Trophoblast cell (in vitro differentiated cells and primary cell): ENCODE measurements at places on chromosomes 3 and 15.

DNA sequence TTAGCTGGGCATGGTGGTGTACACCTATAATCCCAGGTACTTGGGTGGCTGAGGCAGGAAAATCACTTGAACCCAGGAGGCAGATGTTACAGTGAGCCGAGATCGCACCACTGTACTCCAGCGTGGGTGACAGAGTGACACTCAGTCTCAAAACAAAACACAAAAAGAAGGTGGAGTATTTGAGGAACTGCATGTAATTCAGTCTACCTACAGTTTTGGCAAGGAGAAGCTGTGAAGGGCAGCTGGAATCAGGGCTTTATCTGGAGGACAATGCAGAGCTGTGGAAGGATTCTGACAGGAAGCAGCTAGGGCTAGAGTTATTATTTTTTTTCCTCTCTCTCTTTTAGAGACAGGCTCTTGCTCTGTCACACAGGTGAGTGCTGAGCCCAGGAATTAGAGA is 6.8 kb downstream of the H1-8 start:
- DNase-seq = no peak
- H3K27ac ChIP-seq = peak overlapping the region; percentile 8
- no peaks in the 10 kb centered on the region for H3K27me3 ChIP-seq
- H3K4me3 ChIP-seq = no peak overlapping the region
- peaks cover 16% of the 10 kb centered on the region for H3K4me1 ChIP-seq

DNA sequence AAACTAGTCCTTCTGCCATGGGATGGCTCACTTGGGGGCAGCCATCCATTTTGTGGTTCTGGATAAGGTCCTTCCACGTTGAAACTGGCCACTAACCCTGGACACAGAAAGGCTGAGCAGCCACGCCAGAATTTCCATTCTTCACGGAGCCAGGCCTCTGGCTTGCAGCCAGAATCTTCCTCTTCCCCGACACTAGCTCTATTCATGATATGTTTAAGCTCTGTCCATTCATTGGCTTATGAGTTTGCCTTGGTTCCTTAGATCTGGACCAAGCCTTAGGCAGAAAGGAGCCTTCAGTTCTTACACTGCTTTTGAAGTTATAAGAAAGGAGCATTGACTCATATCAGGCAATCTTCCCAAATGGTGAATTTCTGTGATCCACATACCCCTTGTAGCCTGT is 288.4 kb upstream of the GOLGA6L4 start:
- H3K27me3 ChIP-seq = no peaks in the 10 kb centered on the region
- no peak overlapping the region for H3K4me3 ChIP-seq
- H3K36me3 ChIP-seq = no peaks in the 10 kb centered on the region
- H3K4me1 ChIP-seq = peaks cover 5% of the 10 kb centered on the region

DNA sequence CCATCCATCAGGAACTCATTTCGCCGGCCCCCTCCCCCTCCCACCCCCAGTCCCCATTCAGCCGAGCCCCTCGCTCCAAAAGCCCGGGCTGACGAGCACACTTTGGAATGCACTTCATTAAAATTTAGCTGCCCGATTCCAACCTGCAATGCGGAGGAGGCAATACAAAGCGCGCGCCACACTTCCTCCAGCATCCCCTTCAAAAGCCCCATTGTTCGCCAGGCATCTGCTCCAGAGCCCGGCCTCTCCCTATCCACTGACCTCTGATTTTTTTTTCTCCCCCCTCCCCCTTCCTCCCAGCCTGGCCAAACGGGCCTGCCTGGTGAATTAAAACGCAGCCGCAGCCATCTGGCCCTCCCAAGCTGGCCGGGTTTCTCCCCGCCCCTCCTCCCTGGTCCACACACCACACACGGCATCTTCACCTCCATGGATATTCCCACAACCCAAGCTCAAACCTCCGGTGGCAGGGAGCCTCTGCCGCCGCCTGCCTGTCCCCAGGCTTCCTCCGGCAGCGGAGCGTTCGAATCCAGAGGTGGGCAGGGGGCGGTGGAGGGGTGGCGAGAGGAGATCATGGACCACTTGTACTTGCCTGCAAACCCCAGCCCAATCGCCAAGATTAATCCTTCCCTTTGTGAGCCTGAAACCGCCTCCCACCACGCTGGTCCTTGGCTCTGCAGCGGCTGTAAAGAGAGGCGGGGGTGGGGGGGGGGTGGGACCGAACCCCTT is 441.3 kb downstream of the MAGI1 start:
- no peak for DNase-seq
- H3K4me1 ChIP-seq = peaks cover 9% of the 10 kb centered on the region
- H3K4me3 ChIP-seq = peak overlapping the region; percentile 49
- no peaks in the 10 kb centered on the region for H3K36me3 ChIP-seq
- H3K27me3 ChIP-seq = peaks cover 5% of the 10 kb centered on the region

DNA sequence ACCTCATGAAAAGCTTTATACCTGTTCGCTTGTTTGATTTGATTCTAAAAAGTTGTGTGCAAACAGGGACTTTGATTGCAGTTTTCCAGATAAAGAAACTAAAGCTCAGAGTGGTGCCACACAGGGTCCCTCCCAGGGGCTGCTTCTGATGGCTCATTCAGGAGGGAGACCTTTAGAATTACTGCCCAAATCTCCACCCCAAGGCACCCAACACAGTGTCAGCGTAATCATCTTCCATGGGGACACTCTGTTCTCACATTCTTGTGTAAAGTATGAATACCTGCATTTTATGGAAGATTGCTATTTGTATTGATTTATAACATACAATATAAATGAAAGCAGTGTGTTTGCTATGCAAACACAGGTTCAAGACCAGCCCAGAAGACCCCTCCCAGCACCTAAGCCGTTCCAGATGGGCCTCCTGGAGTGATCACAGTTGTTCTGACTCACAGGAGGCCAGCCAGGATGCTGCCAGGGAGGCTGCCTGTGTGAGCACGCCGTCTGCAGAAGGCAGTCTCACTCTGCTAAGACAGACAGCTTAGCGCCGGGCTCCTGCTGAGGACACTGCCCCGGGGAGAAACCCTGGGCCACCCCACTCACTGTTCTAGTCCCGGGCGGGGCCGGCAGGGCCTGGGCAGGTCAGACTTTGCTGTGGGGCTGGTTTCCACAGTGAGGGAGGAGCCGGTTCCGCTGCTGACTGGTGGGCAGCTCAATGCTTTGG is 185.6 kb downstream of the FAM43A start:
- H3K4me3 ChIP-seq = no peak overlapping the region
- H3K4me1 ChIP-seq = peaks cover 9% of the 10 kb centered on the region
- H3K36me3 ChIP-seq = no peaks in the 10 kb centered on the region
- no peaks in the 10 kb centered on the region for H3K27me3 ChIP-seq

DNA sequence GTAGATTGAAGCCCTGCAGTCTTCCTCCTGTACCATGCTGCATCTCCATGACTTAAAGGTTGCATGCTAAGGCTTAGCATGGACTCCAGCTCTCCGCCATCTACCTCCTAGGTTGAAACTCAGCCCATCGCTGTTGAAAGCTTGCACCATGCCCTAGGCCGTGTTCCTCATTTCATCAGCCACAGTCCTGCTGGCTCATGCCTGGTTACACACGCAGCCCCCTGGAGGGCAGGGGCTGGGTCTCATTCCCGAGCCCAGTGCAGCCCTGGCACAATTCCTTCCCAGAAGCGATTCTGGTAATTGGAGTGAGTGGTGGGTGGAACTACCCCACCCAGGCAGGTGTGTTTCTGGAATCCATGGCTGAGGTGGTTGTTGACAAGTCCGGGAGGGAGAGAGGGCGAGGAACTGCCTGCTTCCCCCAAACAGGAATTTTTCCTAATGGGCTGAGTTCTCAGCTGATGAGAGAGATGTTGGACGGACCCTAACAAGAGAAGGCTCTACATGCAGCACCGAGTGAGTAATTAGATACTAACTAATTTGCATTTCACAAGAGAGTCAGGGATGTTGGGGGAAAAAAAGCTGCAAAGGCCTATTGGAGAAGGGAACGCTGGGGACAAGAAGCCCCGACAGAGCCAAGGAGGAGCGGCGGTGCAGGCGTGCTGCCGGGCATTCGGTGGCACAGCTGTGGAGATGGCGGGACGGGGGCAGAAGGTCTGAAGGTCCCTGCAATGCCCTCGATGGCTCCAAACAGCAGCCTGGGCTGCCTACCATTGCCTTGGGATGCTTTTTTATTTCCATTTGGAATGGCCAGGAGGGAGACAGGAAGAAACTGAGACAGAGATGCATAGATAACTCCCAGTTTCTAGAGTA is 92.3 kb upstream of the TLE3 start:
- no peaks in the 10 kb centered on the region for H3K27me3 ChIP-seq
- DNase-seq = peak; percentile 29
- H3K27ac ChIP-seq = no peak overlapping the region
- H3K4me3 ChIP-seq = no peak overlapping the region

GRCh38 chr15:40372981-40373380 is 9.5 kb upstream of the KNSTRN start:
- H3K27ac ChIP-seq = no peak overlapping the region
- no peaks in the 10 kb centered on the region for H3K36me3 ChIP-seq
- no peak for DNase-seq
- peaks cover 3% of the 10 kb centered on the region for H3K4me1 ChIP-seq
- peaks cover 2% of the 10 kb centered on the region for H3K27me3 ChIP-seq
- no peak overlapping the region for H3K4me3 ChIP-seq

DNA sequence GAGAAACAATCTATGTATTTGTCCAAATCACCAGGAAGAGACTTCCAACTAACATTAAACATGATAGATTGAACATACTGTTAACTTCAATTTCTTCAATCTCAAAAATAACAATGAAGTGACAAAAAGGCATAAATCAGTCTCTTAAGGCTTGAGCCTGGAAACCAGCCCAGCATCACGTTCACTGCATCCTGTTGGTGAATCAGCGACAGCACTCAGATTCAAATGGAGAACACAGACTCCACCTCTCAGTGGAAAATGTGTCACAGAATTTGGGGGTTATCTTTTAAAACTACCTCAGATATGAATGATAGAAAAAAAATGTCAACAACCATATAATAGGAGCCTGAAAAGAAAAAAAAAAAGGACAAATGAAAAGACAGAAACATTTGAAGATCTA is 212.0 kb downstream of the MINAR1 start:
- DNase-seq = no peak
- no peaks in the 10 kb centered on the region for H3K36me3 ChIP-seq
- no peaks in the 10 kb centered on the region for H3K27me3 ChIP-seq
- H3K4me3 ChIP-seq = no peak overlapping the region

- no peak overlapping the region for H3K27ac ChIP-seq
- H3K36me3 ChIP-seq = no peaks in the 10 kb centered on the region
- no peaks in the 10 kb centered on the region for H3K27me3 ChIP-seq
Observed at GRCh38 chr15:68368731-68369435, 63.1 kb downstream of the ITGA11 start.

DNA sequence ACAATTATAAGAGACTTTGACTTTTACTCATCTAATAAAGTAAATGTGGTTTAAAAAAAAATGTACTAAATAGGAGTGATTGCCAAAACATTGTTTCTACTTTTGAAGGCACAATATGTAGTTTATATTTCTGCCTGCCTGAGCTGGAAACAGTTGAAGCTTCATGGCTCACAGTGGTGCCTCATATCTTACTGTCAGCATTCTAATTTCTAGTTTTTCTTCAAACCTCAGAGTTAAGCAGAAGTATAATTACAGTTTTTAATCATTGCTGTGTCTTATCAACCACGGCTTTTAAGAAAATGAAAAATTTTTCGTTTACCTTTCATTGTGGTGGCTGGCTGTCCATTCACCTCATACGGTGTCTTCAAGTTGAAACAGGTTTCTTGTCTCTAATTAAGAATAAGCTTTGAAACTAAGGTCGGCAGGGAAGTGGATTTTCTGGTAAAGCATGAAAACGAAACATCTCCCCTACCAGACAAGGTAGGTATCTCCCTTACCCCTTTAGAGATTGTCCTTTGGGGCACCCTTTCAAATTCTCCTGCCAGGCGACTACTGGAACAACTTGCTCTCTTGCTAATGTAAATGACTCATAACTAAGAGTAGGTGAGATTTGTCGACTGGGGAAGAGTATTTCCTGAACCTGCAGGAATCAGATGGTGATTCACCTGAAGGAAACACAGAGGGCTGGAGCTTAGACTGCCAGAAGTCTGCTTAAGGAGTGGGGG is at the start of gene GPR87:
TSS of gene GPR87 (minus strand) at position 554 of the 725 bp plus-strand sequence. CDS start 16,720 bp downstream, outside the sequence.
- H3K27me3 ChIP-seq = no peaks in the 10 kb centered on the region
- H3K4me1 ChIP-seq = peaks cover 14% of the 10 kb centered on the region
- no peak within 1 kb of the TSS for H3K4me3 ChIP-seq
- no peaks in the 10 kb centered on the region for H3K36me3 ChIP-seq
- DNase-seq = peak; percentile 70

- H3K36me3 ChIP-seq = no peaks in the 10 kb centered on the region
- DNase-seq = no peak
- H3K27me3 ChIP-seq = no peaks in the 10 kb centered on the region
- H3K4me3 ChIP-seq = no peak overlapping the region
Observed at GRCh38 chr3:58999134-58999773, 50.6 kb downstream of the CFAP20DC start.

- H3K4me3 ChIP-seq = no peak overlapping the region
- no peaks in the 10 kb centered on the region for H3K27me3 ChIP-seq
- no peak overlapping the region for H3K27ac ChIP-seq
- H3K4me1 ChIP-seq = no peaks in the 10 kb centered on the region
- no peak for DNase-seq
Observed at GRCh38 chr15:65634356-65634755, 12.6 kb downstream of the SLC24A1 start.

- H3K27ac ChIP-seq = peak overlapping the region; percentile 99
- H3K36me3 ChIP-seq = peaks cover 22% of the 10 kb centered on the region
- H3K27me3 ChIP-seq = no peaks in the 10 kb centered on the region
- H3K4me3 ChIP-seq = no peak overlapping the region
Observed at GRCh38 chr3:133987136-133987535, 42.6 kb downstream of the SLCO2A1 start.

- H3K27ac ChIP-seq = no peak overlapping the region
- no peaks in the 10 kb centered on the region for H3K4me1 ChIP-seq
- H3K36me3 ChIP-seq = no peaks in the 10 kb centered on the region
Observed at GRCh38 chr15:26126070-26126469, 262.9 kb upstream of the ATP10A start.

DNA sequence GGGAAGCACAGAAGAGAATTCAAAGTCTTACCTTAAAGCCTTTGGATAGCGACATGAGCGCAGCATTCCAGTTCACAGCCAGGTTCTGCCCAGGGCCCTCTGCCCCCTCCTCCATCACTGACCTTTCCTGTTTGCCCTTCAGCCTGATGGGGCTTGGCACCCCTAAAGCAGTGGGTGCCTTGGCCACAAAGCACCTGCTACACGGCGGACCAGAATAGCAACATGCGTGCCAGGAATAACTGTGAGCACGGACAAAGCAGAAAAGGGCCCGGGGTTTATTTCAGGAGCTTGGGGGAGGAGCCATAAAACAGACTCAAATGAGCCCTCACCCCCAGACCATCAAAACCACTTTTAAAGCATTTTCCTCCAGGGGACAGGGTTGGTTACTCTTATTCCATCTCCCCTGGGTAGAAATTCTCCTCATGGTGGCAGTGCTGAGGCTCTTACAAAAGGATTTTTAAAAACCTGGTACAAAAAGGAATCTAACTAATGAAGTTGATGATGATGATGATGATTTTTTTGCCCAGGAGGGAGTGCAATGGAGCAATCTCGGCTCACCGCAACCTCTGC is 135.4 kb downstream of the KLF13 start:
- no peaks in the 10 kb centered on the region for H3K27me3 ChIP-seq
- H3K4me3 ChIP-seq = no peak overlapping the region
- H3K27ac ChIP-seq = no peak overlapping the region
- H3K4me1 ChIP-seq = peaks cover 6% of the 10 kb centered on the region
- no peaks in the 10 kb centered on the region for H3K36me3 ChIP-seq
- no peak for DNase-seq

- no peak overlapping the region for H3K4me3 ChIP-seq
- H3K27ac ChIP-seq = no peak overlapping the region
- no peaks in the 10 kb centered on the region for H3K4me1 ChIP-seq
- no peak for DNase-seq
- H3K27me3 ChIP-seq = no peaks in the 10 kb centered on the region
- H3K36me3 ChIP-seq = no peaks in the 10 kb centered on the region
Observed at GRCh38 chr3:16412192-16412800, 101.2 kb downstream of the RFTN1 start.

GRCh38 chr15:31160740-31161495 is 59.4 kb upstream of the TRPM1 start:
- no peak for DNase-seq
- no peaks in the 10 kb centered on the region for H3K36me3 ChIP-seq
- H3K4me1 ChIP-seq = peaks cover 42% of the 10 kb centered on the region
- no peak overlapping the region for H3K4me3 ChIP-seq
- H3K27ac ChIP-seq = no peak overlapping the region
